NCI-H2029 treated with DMSO at 0.1 percent for 48 hours (cell line): ENCODE measurements at places on chromosomes 1 and 21.
A peak's percentile ranks its signal among the peaks of the same experiment; 100 is the strongest.

GRCh38 chr1:34268311-34268954 lies 91.7 kb downstream of the C1orf94 start:
- no peak for DNase-seq

- no peak for DNase-seq
Observed at GRCh38 chr21:23939369-23940065, 1667.8 kb downstream of the MRPL39 start.

DNA sequence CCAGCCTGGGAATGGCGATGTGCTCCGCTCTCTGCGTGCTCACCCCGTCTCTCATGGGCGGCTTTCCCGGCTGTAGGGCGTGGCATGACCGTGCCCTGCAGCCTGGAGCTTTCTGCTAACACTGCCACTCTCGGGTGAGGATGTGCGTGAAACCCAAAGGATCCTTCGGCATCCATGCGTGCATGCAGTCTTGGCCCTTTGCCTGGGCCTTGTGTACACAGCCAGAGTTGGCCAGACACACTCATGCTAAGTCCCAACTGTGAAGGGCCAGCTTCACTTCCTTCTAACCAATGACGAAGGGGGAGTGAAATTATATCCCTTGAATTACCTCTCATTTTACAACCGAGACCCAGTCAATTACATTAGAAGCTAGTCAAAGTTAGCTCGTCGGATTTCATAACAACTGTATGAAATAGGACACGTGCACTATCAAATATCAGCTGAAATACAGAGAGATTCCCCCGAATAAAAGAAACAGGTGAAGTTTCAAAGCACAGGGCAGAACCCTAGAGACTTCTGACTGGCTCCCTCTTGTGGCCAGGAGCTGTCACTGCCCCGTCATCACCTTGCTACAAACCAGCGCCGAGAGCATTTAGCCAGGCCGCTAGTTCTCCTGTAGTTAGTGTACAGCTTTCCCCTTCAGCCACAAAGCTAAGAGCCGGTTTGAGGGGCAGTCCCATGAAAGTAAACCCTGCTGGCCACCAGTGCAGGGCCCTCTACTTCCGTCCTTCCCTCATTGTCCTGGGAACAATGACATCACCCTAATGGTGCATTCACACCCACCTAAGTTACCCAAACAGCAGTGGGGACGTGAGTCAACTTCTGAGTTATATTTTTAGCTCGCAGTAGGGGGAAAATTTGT lies 63.4 kb upstream of the COA6 start:
- peak; percentile 97 for DNase-seq

GRCh38 chr1:118177998-118178397 lies 7.0 kb downstream of the SPAG17 start:
- DNase-seq: no peak

GRCh38 chr1:34908369-34908768 lies 21.1 kb downstream of the DLGAP3 start:
- DNase-seq: no peak

- no peak for DNase-seq
Observed at GRCh38 chr1:25821630-25822091, 1.9 kb downstream of the MTFR1L start.

GRCh38 chr1:39877231-39877778 lies 6.0 kb downstream of the TRIT1 start:
- DNase-seq: peak; percentile 100
